ENCODE measurements at places on chromosomes 1 and 21.

GRCh38 chr1:153345187-153346076 lies 3.2 kb downstream of the PGLYRP4 start:
- no peak for DNase-seq

DNA sequence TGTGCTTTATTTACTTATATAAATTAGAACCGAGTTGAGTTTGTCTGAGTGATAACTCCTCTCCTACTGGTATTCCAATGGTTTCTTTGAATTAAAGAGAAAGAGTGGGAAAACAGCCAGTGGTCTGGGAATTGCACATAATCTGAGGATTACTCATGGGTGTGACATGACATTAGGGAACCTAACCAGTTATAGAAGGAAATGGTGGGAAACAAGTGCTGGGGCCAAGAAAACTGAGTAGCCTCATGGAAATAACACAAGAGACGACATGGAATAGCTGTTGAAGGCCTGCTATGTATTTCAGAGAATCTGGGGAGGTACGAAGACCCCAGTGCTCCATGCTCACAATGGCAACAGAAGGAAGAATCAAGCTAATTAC lies 41.8 kb upstream of the LRRC52 start:
- DNase-seq: no peak

- DNase-seq: peak; percentile 1
These were observed 783 bp upstream of the AGL start for GRCh38 chr1:99849413-99849743.

- DNase-seq: no peak
These were observed 399.4 kb downstream of the SMYD3 start for GRCh38 chr1:246107516-246108277.

- DNase-seq: no peak
These were observed 1.5 kb downstream of the UBE2G2 start for GRCh38 chr21:44800103-44800502.

DNA sequence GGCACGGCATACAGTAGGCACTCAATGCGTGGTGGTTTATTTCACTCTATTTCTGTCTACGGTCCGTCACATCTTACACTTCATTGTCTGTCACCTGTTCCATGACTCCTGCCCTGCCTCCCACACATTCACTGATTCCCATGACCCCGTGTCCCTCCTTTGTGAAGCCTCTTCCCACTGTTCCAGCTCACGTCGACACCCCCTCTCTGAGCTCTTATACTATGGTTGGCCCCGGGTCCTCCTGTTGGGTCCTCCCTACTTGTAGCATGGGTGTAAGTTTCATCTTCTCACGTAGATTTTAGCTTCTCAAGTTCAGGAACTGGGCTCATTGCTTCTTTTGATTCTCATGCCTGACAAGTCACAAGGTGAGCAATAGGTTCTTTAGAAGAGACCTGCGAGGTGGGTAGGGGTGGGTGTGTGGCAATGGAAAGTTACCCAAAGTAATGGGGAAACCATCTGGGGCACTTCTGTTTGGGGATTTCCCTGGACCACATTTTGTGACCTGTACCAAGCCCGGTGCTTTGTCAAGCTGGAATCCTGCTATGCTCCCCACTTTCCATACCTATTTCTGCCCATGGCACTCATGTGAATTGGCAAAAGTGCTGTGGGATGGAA lies 22.1 kb upstream of the IL10 start:
- peak; percentile 41 for DNase-seq

GRCh38 chr1:103529746-103530145 lies 4.2 kb downstream of the RNPC3 start:
- peak; percentile 46 for DNase-seq

DNA sequence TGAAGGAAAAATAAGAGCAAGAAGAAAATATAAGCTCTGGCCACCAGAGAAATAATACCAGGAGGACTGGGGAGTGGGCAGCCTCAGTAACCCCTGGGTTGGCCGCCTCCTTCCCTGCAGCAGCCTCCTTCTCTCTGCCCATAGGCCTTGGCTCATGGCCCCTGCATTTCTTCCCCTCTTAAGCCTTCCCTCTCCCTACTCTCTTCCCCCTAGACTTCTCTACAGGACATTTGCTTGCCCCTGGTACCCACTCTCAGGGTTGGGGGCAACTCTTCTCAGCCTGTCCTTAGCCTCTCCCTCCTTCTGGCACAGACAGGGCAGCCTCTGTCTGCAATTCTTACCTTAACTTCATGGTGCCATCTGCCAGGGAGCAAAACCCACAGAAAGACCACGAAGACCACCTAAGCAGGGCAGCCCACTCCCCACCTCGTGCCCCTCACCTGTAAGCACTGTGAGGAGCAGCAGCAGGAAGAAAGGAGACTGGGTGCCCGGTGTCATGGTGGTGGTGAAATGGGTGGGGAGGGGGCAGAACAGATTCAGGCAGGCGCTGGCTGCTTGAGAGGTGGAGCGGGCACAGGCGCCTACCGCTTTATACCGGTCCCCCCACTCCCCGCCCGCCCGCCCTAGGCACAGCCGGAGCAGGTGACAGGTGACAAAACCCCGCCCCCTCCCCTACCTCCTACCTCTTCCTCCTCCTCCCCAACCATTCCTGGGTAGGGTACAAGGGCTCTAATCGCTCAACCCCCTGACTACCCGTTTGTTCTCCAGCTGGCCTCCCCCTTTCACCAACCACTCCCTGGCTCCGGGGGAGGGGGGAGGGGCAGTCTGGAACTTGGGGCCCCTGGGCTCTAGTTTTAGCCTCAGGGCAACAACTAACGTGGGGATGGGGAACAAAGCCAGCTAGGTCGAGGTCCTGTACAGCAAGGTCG lies 15.1 kb downstream of the THBS3 start:
- peak; percentile 38 for DNase-seq

GRCh38 chr1:233166896-233167295 lies 128.6 kb downstream of the PCNX2 start:
- DNase-seq: no peak

GRCh38 chr1:106344494-106344893 lies 712.0 kb upstream of the PRMT6 start:
- no peak for DNase-seq

- no peak for DNase-seq
These were observed 31.6 kb downstream of the CAPZB start for GRCh38 chr1:19453741-19454201.

GRCh38 chr1:196438329-196438728 lies 169.9 kb downstream of the KCNT2 start:
- no peak for DNase-seq

GRCh38 chr1:40338745-40339419 lies 21.8 kb upstream of the COL9A2 start:
- peak; percentile 87 for DNase-seq

GRCh38 chr1:111270771-111271463 lies 19.7 kb upstream of the CHIA start:
- DNase-seq: no peak

DNA sequence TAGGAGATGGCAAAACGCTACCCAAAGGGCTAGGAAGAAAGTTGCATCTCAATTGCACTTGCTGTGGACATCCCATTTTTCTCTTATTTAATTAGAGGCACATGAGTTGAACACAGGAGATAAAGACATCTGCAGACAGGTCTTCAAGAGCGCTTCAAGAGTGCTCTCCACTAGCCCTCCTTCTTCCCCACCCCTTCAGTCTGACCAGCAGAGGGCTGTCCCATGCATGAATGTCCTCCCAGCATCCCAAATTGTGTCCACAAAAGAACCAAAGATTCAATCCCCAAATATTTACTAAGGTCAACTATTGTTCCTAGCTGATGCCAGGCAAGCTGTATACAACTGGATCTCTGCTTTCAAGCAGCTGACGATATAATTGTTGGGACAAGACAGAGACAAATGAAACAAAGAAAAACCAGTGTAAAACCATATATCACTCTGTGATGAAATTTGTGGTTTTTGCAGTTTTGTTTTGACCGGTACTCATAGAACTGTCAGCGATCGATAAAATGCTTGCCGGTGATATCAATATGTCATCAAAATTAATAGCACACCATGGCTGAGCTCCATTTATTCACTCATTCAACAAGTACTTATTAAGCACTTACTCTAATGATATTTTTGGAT lies 174.2 kb downstream of the TNR start:
- no peak for DNase-seq

GRCh38 chr1:156601122-156601830 lies at the start of gene GPATCH4:
GPATCH4 (minus strand) TSS chr1:156601479.
- DNase-seq: peak; percentile 70

- DNase-seq: no peak
These were observed 27.8 kb upstream of the CCSAP start for GRCh38 chr1:229370601-229371021.

DNA sequence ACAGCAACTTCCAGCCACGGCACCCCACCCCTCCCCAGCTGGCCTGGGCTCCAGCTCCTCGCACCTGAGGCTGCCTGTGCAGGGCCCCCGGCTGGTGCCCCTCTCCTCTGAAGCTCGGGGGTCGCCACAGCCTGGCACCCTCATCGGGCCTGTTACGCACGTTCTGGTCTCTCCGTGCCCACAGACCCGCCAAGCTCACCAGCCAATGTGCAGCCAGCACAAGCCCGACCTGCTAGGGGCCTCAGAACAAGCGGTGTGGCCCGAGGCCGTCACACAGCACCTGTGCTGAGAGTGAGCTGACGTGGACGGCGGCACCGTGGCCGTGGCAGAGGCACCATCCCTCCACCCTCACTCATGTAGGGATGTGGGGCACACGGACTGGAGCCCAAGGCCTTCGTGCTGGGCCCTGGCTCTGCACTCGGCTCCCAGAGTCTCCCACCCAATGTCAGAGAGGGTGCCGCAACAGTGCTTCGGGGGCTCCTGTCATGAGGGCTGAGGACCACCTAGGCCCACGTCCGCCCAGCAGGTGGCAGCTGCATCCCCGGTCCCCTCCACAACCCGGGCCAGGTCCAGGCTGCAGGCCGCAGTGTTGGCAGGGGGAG lies 4.4 kb upstream of the SAMD11 start:
- DNase-seq: no peak
